ENCODE measurements at places on chromosomes 2 and 18. TPM values are rescaled to one million over a fixed set of nuclear protein-coding genes. Genes with fewer than 3 reads are reported as not detected.

- H3K4me1 ChIP-seq, result no peaks in the 10 kb centered on the region
- H3K36me3 ChIP-seq, result no peaks in the 10 kb centered on the region
- no peak overlapping the region for H3K27ac ChIP-seq
- no peak for DNase-seq
Observed at GRCh38 chr2:231877533-231878456, 48.4 kb downstream of the NPPC start.

GRCh38 chr18:46035696-46036680 is 36.1 kb downstream of the PSTPIP2 start:
- peaks cover 18% of the 10 kb centered on the region for H3K4me1 ChIP-seq
- no peak for DNase-seq
- H3K27ac ChIP-seq, result no peak overlapping the region
- peaks cover 11% of the 10 kb centered on the region for H3K36me3 ChIP-seq

GRCh38 chr2:160502478-160502877 is 8.9 kb upstream of the RBMS1 start:
- H3K27ac ChIP-seq, result no peak overlapping the region
- no peaks in the 10 kb centered on the region for H3K27me3 ChIP-seq

GRCh38 chr2:161041356-161041755 is 118.9 kb upstream of the TANK start:
- no peak overlapping the region for H3K27ac ChIP-seq
- no peaks in the 10 kb centered on the region for H3K4me1 ChIP-seq
- H3K36me3 ChIP-seq, result no peaks in the 10 kb centered on the region
- DNase-seq, result no peak
- H3K4me3 ChIP-seq, result no peak overlapping the region

DNA sequence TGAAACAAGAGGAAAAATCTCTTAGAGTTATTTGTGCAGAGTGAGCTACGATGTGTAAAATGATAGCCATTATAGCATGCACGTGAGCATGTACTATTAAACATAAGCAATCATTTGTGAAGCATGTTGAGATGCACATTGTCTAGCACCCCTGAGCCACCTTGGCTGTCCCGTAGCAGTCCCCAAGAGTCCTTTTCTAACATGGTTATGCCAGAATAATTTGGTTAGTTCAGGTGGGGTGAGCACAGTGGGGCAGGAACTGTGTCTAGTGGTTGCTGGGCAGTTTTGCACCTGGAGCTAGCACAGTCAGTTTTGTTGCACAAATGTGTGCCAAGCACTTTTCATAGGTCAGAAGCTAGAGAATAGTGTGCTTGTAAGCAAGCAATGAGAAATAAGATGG is 809.8 kb downstream of the RNF144A start:
- no peak for DNase-seq
- H3K4me1 ChIP-seq, result peaks cover 48% of the 10 kb centered on the region
- H3K36me3 ChIP-seq, result peaks cover 40% of the 10 kb centered on the region
- H3K27me3 ChIP-seq, result no peaks in the 10 kb centered on the region

HOXD8 gene
- total RNA-seq, result not detected

GRCh38 chr18:46252759-46253158 is 148.6 kb downstream of the HAUS1 start:
- H3K36me3 ChIP-seq, result peaks cover 26% of the 10 kb centered on the region
- DNase-seq, result no peak

DNA sequence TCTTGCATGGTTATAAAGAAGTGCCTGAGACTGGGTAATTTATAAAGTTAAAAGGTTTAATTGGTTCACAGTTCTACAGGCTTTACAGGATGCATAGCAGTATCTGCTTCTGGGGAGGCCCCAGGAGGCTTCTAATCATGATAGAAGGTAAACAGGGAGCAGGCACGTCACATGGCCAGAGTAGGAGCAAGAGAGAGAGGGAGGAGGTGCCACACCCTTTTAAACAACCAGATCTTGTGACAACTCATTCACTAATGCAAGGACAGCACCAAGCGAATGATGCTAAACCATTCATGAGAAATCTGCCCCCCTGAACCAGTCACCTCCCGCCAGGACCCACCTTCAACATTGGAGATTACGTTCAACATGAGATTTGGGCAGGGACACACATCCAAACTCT is 141.1 kb downstream of the EN1 start:
- no peak overlapping the region for H3K4me3 ChIP-seq
- H3K27ac ChIP-seq, result no peak overlapping the region
- H3K4me1 ChIP-seq, result no peaks in the 10 kb centered on the region
- peaks cover 2% of the 10 kb centered on the region for H3K27me3 ChIP-seq
- DNase-seq, result no peak

DSG2 gene
- 0.31 TPM for total RNA-seq

DNA sequence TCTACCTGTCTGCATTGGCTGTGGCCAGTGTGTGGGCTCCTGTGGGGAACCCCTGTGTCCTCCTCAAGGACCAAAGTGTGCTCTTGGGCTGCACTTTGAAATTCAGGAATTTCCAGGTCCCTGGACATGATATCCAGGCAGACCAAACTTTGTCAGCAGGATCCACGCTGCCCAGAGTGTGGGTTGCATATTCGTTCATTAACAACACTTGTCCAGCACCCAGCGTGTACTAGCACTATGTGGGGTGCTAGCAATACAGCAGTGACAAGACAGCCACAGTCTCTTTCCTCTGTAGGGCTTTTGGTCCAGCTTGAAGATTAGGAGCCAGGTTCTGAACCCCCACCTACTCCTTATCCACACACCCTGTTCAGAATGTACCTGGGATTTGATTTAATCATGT is 304.5 kb downstream of the ZNF521 start:
- no peak overlapping the region for H3K4me3 ChIP-seq
- H3K36me3 ChIP-seq, result no peaks in the 10 kb centered on the region
- no peaks in the 10 kb centered on the region for H3K4me1 ChIP-seq
- no peak for DNase-seq
- H3K27me3 ChIP-seq, result no peaks in the 10 kb centered on the region
- no peak overlapping the region for H3K27ac ChIP-seq

WDPCP gene
- total RNA-seq, result 5.0 TPM

DNA sequence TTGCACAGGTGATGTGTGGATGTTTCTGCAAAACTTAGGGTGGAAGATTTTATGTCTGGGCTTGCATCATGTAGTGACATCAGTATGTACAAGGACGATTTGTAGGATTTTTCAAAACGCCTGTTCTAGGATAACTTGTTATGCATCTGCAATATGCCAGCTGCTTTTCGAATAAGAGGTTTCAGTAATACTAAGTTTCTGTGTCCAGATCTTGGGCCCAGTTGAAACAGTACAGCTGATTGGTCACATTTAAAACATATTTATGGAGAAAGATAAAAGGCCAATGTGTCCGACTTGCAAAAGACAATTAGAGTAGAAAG is 1.2 kb downstream of the PTPN4 start:
- peak overlapping the region; percentile 65 for H3K27ac ChIP-seq
- no peaks in the 10 kb centered on the region for H3K36me3 ChIP-seq
- H3K4me3 ChIP-seq, result peak overlapping the region; percentile 87
- no peaks in the 10 kb centered on the region for H3K27me3 ChIP-seq
- peaks cover 58% of the 10 kb centered on the region for H3K4me1 ChIP-seq

SKOR2 gene
- total RNA-seq, result not detected

- H3K27ac ChIP-seq, result no peak overlapping the region
- H3K27me3 ChIP-seq, result no peaks in the 10 kb centered on the region
- no peak overlapping the region for H3K4me3 ChIP-seq
- no peak for DNase-seq
- H3K36me3 ChIP-seq, result no peaks in the 10 kb centered on the region
Observed at GRCh38 chr2:68124321-68124720, 33.4 kb upstream of the PNO1 start.

DNA sequence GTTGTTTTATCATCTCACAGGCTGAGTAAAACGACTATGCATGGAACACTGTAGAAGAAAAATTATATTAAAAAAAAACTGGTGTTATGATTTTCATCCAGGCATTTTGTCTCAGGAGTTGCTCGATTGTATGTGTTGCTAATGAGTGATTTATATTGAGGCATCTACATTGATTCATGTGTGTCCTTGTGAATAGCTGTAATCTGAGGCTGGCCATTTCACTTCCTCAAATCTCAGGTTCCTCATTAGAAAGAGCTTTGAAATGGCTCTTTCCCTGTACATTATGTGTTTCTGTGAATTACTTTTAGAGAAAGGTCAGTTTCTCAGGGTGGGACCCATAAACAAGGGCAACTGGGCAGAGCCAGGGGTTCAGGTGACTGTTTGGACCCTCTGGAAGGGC is 2.3 kb downstream of the IL18R1 start:
- no peak for DNase-seq
- peaks cover 62% of the 10 kb centered on the region for H3K4me1 ChIP-seq
- H3K27ac ChIP-seq, result peak overlapping the region; percentile 89
- peaks cover 11% of the 10 kb centered on the region for H3K36me3 ChIP-seq
- H3K27me3 ChIP-seq, result no peaks in the 10 kb centered on the region

TACR1 gene
- not detected for total RNA-seq
